Left kidney (tissue), 8 donors: ENCODE measurements at places on chromosomes 7 and 10.

DNA sequence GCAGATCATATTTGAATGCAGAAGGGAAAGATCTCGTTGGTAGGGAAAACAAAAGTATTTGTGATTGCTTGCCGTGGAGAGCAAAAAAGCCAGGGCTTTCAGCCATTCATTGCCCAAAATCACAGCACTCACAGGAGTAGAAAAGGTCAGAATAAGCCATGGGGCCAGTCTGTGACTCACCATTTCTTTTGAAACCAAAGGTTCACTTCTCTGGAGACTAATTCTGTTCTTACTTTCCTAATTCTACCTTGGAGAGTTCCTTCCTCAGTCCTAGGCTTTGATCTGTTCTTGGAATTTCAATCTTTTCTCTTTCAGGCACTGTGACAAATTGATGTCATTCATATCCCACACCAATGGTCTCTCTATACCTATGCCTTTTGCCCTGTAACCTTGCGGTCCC is 54.1 kb upstream of the FAM180A start:
- no peak for DNase-seq

GRCh38 chr7:41162612-41163011 is 540.3 kb downstream of the INHBA start:
- no peak for DNase-seq

- no peak for DNase-seq
Observed at GRCh38 chr7:17488829-17489228, 190.4 kb downstream of the AHR start.

DNA sequence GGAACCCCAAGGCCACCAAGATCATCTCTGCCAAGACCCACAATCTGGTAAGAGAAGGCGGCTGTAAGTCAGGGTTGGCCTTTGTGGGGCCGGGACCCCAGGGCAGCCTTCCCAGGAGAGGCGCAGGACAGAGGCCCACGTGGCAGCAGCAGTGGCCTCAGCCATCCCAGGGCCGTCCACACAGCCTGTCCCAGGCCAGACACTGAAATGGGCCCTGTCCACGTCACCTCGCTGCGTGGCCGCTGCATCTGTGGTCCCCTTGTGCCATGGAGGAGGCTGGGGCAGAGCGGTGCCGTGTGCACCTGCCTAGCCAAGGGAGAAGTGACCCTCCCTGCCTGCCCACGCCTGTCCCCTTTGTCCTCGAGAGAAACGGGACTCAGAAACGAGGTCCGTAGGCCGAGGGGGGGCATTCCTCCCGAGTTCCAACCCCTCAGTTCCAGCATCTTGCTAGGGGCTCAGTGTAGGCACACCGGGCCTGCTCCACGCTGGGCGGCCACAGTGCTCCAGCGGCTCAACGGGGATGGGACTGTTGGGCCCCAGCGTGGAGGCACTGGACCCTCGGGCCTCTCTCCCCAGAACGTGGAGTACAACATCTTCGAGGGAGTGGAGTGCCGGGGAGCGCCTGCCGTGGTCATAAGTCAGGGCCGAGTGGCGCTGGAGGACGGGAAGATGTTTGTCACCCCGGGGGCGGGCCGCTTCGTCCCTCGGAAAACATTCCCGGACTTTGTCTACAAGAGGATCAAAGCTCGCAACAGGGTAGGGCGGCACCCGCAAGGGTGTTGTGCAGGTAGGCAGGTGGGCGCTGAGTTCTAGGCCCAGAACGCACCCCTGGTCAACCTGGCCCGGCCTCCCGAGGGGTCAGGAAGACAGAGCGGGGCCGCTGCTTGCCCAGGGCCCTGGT is 15.6 kb downstream of the DPYSL4 start:
- no peak for DNase-seq

DNA sequence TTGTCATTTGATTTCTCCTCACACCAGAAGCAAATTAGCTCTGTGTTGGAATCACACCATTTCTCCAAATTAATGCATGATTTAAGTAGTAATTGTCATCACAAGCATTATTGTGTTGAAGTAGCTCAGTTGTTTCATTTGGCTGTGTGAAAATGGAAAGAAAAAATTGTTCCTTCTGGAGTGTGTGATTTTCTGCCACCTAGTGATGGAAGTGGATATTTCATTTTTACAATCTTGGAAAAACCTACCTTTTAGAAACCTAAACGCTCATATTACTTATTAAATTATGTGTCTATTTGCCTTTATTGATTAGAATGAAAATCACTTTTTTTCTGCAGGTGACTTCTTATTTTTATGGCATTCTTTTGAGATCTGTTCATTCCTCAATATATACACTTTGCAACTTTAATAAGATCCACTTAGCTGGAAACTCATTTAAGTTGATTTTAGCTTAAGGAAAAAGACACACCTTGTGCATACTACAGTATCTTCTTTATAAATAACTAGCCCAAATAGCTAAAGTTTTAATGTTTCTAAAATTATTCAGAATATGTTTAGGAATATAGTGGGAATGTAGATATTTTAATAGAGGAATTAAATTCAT is 50.0 kb downstream of the SRI start:
- DNase-seq, result peak; percentile 21

DNA sequence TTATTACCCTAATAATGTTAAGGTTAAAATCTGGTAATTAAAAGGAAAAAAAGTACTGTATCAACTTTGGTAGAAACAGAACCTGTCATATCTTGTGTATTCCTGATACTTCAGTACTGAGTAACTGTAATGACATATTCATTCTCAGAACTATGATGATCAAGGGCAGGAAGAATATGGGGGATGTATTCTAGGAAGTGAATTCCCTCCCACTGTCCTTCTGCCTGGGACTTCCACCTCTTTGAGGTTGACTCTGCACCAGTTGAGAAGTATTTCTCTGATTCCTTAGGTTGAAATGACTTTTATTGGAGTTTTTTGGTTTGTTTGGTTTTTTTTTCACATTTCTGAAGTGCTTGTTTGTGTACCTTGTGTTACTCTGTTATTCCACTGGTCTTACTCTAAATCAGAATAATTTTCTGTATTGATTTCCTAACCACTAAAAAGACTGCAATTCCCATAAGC is 36.9 kb downstream of the WASL start:
- DNase-seq, result no peak

GRCh38 chr7:51104278-51104677 is 212.3 kb downstream of the COBL start:
- no peak for DNase-seq

DNA sequence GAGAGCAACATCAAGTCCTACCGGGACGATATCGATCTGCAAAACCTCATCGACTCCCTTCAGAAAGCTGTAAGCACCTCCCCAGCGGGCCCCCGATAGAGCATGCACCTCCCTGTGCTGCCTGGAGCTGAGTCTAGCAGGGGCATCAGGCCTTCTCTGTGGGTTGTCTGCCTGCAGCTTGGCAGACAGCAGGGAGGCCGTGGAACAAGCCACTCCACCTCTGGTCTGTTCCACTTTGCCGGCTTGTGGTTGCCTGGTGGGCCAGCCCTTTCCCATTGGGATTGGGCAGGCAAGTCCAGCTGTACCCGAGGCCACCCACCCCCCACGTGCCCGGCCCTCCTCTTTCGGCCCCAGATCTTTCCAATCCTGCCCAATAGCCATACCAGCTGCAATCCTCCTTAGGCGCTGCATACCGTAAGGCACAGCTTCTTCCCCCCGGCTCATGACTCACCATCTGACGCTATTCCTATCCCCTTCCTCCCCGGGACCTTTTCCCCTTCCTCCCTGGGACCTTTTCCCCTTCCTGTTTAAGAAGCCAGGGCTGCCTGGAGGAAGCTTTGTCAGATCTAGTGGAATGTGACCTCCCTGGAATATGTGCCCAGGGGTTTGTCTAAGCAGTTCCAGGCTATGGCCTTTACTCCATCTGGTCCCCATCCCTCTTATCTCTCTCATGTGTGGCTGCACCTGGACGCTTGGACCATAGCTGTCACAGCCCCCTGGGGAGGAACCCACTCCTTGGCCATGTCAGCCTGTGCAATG is 28.1 kb upstream of the SH2D4B start:
- no peak for DNase-seq

- no peak for DNase-seq
Observed at GRCh38 chr7:77353407-77353721, 62.8 kb downstream of the GSAP start.

DNA sequence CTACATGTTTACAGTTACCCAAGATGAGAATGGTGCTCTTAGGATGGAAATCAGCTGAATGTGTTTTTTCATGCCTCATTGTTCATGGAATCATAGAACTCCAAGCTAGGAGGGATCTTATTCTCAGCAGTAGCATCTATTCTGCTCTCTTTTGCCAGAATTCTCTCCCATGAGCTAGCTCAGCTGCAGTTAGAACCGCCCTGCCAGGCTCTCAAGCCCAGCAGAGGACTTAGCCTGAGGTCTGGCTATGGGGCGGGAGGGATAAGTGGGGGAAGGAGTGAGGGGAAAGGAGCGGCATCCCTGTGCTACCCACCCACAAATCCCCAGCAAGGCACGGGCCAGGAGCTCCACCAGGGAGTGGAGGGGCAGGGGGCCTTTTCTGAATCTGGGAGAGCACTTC is 120.7 kb upstream of the PLXNA4 start:
- no peak for DNase-seq

DNA sequence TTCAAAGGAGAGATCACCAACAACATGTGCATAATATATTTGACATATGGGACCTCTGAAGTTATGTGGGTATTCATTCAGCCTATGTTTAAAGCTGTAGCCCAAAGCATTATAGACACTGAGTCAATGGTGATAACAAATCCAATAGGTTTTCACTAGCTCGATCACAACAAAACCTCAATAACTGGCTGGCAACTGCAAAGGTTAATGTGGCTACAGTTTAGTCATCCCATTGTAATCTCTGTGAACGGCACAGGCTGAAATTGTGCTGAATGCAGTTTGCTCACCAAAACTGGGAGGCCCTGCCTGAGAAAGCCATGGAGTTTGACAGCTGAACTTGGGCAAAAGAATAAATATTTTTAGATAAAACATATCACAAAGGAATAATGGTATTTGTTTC is 152.4 kb upstream of the ADO start:
- DNase-seq, result no peak

DNA sequence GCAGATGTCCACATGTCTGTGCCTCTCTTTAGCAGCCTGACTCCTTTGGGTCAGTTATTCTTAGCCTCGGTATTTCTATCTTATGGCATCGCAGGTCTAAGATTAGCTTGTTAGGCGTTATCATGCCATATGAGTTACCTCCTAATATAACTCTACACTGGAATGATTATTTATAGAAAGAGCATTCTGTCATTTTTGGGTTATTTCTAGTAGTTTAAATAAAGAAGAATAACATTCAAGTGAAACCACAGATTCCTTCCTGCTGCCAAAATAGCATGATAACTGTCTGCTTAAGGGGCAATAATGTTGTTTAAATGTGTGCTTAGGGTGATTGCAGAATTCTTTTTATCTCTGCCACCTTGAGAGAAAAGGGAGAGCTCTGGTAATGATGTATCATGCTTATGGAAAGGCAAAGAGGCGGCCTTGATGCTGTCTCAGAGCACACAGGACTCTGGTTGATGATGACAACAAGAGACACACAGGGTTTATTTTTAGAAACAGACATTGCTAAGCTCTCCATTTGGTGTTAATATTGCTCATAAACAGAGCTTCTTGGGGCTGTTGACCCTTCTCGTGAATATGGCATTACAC is 10.4 kb downstream of the HDAC9 start:
- DNase-seq, result no peak

DNA sequence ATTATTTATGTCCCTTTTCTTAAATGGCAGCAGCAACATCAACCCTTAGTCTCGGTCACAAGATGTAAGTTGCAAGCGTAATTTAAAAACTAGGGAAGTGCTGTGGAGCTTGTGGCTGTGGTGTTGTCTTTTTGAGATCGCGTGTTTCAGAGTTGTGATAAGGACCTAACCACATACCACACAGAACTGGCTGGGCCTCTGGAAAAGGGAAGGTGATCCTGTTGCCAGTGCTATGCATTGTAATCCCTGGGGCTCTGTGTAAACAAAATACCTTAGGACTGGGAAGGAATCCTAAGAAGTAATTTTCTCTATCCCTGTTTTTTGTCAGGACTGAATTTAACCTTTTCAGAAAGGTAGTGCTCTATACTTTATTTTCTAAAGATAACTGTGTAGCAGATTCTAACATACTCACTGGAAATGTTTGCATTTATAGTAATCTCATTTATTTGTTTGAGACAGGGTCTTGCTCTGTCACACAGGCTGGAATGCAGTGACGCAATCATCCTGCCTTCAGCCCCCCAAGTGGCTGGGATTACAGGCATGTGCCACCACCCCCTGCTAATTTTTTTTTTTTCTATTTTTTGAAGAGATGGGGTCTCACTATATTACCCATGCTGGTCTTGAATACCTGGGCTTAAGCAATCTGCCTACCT is 60.4 kb downstream of the INPP5F start:
- peak; percentile 61 for DNase-seq

GRCh38 chr10:8278099-8278498 is 223.6 kb downstream of the GATA3 start:
- DNase-seq, result no peak

- no peak for DNase-seq
Observed at GRCh38 chr10:61643316-61643751, 19.4 kb upstream of the CABCOCO1 start.

- no peak for DNase-seq
Observed at GRCh38 chr7:7681936-7682329, 36.5 kb downstream of the RPA3 start.

- no peak for DNase-seq
Observed at GRCh38 chr10:91424016-91424415, 13.9 kb downstream of the HECTD2 start.

DNA sequence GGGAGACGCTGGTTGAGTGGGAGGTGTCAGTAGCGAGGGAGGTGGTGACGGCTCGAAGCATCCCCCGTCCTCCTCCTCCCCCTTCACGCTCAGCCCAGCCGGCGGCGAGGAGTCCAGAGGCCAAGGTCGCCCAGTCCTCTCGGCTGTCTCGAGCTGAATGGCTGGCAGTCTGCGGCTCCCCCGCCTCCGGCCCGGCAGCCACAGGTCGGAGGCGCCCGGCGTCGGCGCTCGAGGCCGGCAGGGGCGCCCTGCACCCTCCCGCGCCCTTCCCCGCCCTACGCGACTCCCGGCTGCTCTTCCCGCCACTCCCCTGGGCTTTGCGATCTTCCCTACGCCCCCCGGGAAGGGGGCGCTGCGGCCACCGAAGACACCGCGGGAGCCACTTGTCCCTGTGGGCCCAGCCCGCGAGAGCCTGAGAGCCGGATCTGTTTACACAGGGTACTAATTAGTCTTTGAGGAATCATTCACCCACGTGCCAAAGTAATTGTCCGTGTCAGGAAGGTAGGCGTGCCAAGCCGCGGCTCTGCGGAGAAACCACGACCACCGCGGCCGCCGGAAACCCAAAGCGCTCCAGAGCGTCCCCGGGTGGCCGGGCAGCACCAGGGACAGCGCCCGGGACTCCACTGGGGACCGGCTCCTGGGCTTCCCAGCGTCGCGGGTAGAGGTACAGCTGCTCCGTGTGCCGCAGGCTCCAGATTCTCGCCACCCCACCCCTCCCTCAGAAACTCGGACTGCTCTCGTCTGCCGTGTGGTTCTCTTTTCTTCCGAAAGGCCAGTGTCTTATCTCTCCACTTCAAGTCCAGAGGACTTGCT is at the start of gene NXPH1:
NXPH1 (plus strand) TSS at position 133 of the 813 bp plus-strand sequence.
- peak; percentile 65 for DNase-seq

DNA sequence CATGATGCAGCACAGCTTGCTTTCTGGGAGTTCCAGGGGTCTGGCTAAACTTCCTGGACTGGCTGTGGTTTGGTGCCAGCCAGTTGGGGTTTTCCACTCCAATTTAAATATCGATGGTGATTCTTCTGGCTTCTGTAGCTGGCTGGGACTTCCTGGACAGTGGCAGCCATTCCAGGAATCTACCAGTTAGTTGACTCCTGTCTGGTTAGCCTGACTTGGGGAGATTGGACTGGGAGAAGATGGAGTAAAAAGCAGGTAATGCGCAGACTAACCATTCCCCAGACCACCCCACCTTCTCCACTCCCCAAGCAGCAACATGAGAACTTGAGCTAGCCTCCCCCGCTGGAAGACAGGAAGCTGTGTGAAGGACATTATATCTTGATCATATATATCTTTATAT is 6.3 kb upstream of the PIP4K2A start:
- no peak for DNase-seq

GRCh38 chr10:92809840-92810239 is 38.5 kb upstream of the EXOC6 start:
- DNase-seq, result no peak
